ENCODE measurements at places on chromosomes 13 and 19.

- no peak for DNase-seq
These were observed 207.6 kb downstream of the DACH1 start for GRCh38 chr13:71659404-71659803.

GRCh38 chr13:67620665-67621064, 390.5 kb upstream of the PCDH9 start:
- peak; percentile 67 for DNase-seq

DNA sequence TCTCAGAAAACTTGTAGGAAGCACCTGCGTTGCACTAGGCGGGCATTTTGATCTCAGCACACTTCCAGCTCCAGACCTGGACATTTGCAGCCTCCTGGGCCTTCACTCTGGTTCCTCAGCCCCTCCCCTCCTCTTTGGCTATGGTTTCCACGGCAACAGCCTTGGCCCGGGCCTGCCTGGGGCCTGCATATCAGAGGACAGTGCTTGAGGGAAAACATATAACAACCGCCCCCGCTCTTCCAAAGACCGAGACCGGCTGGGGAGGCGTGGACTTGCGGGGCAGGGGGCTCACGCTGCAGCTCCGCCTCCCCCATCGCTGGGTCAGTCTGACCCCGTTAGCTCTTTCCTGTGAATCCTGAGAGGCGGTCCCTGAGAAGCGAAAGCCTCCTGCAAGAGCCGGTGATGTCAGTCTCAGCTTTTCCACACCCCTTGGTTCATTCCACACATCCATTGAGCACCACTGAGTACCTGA, 125.7 kb upstream of the PEG3 start:
- DNase-seq, result no peak

- DNase-seq, result no peak
These were observed 30.1 kb downstream of the CCDC8 start for GRCh38 chr19:46383171-46383815.

DNA sequence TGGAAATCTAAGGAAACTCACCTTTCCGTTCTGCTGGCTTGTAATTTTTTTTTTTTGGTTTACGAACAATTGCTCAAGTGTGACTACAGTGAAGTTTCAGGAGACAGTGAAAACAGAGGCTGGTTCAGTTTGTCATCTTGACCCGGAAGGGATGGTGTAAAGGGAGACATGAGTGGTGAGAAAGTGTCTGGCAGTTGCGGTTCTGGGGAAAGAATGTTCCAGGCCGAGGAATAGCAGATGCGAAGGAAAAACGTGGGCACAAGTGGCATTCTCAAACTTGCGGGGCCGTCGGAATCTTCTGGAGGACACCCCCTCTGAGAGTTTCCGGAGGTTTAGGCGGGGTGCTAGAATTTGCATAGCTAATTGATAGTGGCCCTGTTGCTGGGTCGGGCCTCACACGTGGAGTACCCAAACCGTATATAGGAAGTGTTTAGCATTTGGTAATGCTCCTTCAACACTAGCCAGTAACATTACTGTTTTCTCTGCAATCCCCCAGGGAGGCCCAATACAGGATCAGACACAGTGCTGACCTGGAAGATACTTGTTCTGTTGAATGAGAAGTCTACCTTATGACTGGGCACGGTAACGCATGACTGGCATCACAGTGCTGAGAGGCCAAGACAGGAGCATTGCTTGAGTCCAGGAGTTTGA, 2.8 kb upstream of the TNFSF9 start:
- no peak for DNase-seq
